HCEC 1CT (cell line): ENCODE measurements at places on chromosomes 7 and 10.
A peak's percentile ranks its signal among the peaks of the same experiment; 100 is the strongest.

DNA sequence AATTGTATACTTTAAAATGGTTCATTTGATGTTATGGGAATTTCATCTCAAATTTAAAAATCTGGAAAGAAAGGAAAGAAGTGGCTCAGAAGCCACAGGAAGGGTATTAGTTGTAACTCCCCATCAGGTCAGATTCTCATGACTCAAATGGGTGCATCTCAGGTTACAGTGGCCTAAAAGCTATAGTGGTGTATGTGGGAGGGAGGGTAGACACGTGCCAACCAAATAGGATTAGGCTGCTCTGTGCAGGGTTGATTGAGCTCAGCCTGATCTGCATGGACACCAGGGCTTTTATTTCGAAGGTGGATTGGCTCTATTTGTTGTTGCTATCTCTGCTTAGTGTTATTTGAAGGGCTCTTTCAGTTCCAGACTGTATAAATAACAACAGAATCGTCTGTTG is 121.5 kb upstream of the PRR15 start:
- DNase-seq = peak; percentile 10

- no peak for DNase-seq
Measured at GRCh38 chr10:5885619-5886018, 4.1 kb downstream of the ANKRD16 start.

DNA sequence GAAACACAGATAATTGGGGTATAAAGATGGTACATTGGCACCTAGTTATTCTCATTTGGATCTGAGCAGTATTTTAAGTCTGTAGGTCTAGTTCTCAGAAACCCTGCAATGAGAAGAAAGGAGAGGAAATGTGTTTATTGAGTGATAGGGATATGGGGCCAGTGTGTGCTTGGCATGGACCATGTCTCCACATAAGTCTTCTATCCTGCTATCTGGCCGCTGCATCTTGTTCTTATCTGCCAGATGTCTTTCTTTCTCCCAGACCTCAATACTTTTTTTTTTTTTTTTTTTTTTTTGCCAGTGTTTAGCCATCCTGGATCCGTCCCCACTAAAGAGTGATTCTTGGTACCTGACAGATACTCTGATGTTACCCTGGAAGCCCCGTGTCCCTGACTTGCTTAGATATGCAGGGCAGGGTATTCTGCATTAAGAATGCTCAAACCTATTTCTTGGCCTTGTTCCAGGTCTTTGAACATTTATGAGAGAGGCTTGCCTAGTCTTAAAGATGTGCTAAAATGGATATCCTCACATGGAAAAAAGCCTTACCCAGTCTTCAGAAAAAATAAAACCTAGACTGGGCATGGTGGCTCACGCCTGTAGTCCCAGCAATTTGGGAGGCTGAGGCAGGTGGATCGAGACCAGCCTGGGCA is 10.0 kb downstream of the MTURN start:
- no peak for DNase-seq

DNA sequence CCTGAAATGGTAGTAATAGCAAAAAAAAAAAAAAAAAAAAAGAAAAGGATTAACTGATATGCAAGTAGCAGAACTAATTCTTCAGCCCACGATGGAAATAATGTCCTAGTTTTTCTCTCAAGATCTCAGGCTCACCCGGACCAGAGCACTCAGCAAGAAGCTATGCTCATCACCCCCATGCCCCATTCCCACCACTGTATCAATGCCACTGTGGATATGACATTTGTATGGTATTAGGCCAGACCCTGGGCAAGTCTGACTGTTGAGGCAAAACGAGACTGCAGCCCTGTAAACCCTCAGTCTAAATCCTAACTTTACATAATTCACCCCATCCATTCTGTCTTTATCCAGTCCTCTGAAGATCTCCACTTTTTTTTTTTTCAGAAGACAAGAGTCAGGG is 186.1 kb upstream of the KLF14 start:
- no peak for DNase-seq

GRCh38 chr10:84200537-84201243 is 6.4 kb downstream of the CDHR1 start:
- no peak for DNase-seq

DNA sequence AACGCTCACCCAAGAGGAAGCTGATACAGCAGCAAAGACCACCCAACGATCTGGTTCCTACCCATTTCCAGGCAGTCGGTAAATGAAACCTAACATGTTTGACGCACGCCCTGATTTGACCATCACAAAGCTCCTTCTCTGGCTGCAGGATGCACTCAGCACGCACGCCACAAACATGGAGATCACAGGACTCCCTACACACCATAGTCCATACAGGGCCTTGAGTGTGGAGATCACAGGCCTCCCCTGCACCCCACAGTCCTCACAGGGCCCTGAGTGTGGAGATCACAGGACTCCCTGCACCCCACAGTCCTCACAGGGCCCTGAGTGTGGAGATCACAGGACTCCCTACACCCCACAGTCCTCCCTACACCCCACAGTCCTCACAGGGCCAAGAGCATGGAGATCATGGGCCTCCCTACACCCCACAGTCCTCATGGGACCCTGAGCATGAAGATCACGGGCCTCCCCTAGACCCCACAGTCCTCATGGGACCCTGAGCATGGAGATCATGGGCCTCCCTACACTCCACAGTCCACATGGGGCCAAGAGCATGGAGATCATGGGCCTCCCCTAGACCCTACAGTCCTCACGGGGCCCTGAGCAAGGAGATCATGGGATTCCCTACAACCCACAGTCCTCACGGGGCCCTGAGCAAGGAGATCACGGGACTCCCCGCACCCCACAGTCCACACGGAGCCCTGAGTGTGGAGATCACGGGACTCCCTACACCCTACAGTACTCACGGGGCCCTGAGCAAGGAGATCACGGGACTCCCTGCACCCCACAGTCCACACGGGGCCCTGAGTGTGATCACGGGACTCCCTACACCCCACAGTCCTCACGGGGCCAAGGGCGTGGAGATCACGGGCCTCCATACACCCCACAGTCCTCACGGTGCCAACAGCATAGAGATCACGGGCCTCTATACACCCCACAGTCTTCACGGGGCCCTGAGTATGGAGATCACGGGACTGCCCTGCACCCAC is 409.2 kb downstream of the DNAJB6 start:
- DNase-seq = no peak

- peak; percentile 90 for DNase-seq
Measured at GRCh38 chr10:7261351-7261750, 149.5 kb downstream of the SFMBT2 start.

DNA sequence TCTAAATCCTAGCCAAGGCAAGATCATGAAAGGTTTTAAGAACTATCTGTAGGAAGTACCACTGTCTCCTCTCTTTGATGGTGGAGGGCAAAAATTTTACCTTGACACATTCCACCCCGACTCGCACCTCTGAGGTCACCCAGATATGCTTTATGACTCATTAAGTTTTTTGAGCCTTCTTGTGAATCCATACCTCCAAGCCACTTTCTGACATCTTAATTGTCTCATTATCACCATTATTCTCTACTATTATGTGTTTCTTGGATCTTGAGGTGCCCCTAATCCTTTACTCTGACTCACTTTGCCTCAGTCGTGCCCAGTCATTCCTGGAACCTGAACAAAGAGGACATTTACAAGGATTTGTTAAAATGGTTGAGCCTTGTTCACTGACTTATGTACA is 146.6 kb downstream of the RAPGEF5 start:
- DNase-seq = no peak

GRCh38 chr7:5425507-5426225 is 2.0 kb upstream of the TNRC18 start:
- peak; percentile 86 for DNase-seq

DNA sequence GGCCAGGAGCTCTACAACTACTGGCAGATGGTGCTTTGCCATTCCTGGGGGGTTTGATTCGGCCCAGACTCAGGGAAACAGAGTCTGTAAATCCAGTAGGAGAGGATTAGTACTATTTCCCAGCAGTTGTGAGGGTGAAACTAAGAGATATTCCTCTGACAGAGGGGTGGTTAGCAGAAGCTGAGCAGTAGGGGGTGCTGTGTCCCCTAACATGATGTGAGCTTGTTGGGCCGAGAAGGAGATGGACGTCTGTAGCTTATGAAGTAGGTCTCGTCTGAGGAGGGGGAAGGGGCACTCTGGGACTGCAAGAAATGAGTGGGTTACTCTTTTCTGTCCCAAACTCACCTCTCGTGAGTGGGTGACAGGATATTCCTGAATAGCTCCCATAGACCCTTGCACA is 179.2 kb upstream of the MBL2 start:
- DNase-seq = no peak

DNA sequence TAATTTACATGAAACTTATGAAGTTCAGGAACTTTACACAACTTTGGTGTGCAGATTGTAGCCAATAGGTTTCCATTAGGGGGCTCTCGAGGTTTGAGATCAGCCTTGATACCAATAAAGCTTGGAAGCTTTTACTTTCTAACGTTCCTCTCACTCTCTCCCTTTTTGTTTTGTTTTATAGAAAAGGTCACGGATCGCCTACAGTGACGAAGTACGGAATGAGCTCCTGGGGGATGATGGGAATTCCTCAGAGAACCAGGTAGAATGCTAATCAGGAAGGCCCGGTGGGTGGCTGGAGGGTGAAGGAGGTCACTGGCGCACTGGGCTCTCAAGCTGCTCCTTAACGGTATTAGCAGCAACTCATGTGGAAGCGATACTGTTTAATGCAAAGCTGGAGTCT is 79.9 kb downstream of the VTI1A start:
- no peak for DNase-seq

GRCh38 chr10:23310404-23310803 is 34.2 kb downstream of the C10orf67 start:
- DNase-seq = no peak

GRCh38 chr10:97012470-97012869 is 173.3 kb downstream of the SLIT1 start:
- no peak for DNase-seq

DNA sequence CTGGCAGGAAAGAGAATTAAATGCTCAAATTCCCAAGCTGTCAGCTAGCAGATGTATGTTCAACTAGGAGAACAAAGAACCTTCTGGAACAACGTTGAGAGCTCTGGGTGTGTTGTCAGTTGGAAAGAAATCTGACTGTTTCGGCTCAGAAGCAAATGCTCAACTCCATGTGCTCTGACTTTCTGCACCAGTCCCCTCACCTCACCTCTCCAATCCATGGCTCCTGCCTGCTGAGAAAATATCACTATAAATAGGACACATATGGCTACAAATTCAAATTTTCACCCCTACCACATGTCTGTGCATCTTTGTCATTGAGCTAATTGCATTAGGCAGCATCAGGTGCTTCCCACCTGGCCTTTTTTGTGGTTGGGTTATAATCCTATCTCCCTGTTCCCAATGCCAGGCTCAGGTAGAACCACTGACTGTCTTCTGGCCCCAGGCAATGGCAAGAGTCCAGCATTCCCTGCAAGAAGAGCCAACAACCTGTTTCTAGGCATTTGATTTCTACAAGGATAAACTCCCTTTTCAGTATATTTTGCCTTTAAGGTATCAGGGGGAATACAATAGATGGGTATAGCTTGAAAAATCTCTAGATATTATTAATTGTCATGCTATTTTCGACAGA is 142.6 kb upstream of the LSM8 start:
- DNase-seq = no peak

DNA sequence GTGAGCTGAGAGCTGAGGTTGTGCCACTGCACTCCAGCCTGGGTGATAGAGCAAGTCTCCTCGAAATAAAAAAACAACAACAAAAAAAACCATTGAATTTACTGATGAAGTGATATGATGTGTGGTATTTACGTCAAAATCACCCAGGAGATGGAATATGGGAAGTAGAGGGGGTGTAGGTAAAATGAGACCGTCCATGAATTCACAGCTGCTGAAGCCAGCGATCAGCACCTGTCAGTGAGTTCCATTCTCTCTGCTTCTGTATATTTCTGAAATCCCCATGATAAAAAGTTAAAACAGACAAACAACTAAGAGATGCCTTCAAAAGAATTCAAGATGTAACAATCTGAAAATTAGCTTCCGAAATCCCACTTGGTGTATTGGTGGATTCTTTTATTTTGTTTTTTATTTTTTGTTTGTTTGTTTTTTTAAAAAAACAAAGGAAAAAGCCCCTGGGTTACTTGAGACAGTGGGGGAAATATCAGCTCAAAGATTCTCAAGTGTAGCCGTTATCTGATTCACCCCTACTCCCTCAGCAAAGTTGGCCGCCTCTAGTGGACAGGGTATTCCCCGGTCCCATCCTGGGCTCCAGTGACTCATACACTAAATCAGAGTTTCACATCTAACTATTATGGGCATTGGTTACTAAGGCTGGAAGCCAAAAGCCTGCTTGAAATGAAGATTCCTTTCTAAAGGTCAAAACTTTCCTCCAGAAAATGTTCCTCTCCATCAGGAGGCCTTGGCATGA is 76.4 kb downstream of the MAP3K8 start:
- peak; percentile 64 for DNase-seq

DNA sequence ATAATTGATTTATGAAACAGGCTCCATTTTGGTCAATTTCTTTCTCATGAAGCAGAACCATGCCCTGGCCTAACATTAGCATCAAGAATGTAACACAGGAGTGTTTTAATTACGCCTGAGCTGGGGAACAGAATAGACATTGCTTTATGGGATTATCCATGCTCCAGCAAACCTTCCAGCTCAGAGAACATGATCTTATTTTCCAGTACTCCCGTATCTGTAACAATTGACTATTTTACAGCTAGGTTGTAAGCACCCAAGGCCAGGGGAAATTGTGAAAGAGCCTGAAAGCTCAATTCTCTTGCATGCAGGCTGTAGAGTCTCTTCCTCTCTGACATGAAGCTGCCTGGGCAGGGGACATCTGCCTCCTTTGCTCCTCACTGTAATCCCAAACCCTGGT is 30.8 kb upstream of the CRYGN start:
- no peak for DNase-seq

DNA sequence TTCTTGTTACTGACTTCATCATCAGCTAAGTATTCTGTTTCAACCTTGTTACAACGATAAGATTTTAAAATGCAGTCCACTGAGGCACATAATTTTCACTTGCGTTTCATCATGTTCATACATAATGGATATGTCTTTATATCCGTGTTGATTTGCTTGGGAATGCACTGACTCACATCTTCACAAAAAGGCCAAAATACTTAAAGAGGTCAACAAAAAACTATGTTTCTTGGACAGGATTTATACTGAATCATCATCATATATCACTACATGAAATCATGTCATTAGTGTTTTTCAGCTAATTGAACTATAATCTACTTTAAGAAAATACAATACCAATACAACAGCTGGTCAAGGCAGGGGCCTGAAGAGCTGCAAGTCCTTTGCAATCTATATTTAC is 324.5 kb upstream of the KLF6 start:
- peak; percentile 63 for DNase-seq

GRCh38 chr7:98992076-98992475 is 113.7 kb downstream of the TRRAP start:
- no peak for DNase-seq

GRCh38 chr10:103276896-103277712 is at the start of gene INA:
Gene INA (plus strand): TSS chr10:103277138. CDS start chr10:103277212, 74 bp downstream.
- DNase-seq = no peak

DNA sequence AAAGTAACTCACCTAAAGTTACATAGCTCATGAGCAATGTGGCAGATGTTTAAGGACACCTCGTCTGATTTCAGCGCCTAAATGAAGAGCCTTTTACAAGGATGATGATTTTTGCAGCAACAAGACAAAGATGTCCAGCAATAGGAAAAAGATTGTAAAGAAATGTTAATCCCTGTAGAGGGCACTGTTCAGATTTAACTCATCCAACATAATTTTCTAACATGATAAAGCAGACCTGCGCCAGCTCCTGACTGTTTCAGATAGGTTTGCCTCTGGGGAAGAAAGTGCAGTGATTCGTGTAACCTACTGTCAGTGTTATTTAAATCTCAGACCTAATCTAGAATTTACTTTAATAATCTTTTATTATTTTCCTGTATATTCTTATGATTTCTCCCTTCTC is 595.2 kb downstream of the AUTS2 start:
- no peak for DNase-seq
